Right forelimb (tissue), 1 donor: ENCODE measurements at places on chromosomes 1 and 21.

DNA sequence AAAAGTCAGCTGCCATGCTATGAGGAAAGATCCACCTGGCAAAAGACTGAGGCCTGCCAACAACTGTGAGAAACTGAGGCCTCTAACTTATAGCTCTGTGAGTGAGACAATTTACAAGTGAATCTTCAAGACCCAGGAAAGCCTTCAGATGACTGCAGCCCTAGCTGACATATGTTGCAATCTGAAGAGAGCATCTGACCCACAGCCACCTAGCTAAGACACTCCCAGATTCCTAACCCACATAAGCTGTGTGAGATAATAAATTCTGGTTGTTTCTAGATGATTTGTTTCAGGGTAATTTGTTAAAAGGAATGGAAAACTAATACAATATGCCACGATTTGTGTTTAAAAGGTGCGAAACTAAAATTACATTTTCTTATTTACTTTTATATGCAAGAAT is 55.1 kb downstream of the HFM1 start:
- DNase-seq: no peak

DNA sequence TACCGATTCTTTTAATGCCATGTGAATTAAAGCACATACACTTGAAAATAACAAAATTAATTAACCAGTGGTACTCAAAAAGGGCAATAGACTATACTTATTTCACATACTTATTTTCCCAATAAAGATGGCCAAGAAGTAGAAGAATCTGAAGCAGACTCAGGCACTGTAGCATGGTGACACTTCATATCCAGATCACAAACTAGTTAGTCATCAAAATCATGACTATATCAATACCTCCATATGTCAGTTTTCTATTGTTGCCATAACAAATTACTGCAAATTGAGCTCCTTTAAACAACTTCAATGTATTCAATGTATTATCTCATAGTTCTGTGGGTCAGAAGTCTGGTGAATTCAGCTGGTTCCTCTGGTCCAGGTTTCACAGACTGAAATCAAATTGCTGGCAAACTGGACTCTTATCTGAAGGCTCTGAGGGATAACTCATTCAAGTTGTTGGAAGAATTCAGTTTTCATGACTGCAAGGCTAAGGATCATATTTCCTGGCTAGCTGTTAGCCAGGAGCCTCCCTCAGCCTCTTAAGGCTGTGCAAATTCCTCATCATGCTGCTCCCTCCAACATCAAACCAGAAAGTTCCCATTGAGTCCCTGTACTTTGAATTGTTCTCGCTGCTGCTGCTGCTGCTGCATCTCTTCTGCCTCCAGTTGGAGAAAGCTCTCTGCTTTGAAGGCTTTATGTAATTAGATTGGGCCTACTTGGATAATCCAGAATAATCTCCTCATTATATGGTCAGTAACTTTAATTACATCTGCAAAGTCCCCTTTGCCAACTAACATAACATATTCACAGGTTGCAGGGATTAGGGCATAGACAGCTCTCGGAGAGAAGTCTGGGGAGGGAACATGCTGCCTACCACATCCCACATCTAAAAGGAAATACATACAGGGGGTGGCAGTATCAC is 91.5 kb downstream of the MRPL39 start:
- DNase-seq: no peak

GRCh38 chr1:84985365-84985764 is 11.5 kb downstream of the MCOLN2 start:
- DNase-seq: no peak

DNA sequence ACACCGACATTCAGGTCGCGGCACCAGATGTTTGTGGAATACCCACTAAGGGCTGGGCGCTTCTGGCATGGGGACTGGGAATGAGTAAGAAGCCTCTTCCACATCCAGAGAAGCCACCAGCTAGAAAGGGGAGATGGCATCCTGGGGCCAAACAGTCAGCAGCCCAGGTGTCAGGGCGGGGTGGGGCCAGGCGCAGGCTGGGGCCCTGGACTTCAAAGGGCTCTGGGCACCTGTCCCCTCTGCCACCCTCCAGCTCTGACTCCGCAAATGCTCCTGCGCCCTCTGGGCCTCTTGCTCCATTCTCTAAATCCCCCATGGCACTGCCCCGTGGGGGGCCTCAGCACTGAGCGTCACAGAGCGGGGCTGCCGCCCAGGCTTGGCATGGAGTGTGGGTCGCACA is 70.4 kb downstream of the MEGF6 start:
- no peak for DNase-seq

GRCh38 chr1:47229886-47230691 is 1.9 kb downstream of the TAL1 start:
- peak; percentile 55 for DNase-seq

DNA sequence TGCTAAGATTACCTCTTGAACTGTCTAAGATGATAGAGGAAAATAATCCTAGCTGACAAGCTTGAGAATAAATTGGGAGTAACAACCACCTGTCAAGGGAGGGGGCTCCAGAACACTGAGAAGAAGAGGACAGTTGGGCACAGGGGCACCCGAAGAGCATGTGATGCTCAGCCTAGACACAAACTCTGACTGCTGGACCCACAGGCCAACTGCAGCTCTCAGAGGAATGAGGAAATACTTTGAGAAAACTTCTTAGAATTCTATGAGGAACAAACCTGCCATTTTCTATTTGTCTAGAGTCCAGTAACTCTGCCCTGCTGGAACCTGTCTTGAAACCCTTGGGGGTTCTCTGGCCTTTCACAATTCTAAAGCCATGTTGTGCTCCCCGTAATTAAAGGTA is 124.1 kb upstream of the KCNK2 start:
- DNase-seq: no peak

GRCh38 chr1:231203259-231204057 is 37.6 kb upstream of the GNPAT start:
- no peak for DNase-seq

GRCh38 chr1:43512681-43513080 is 18.0 kb upstream of the PTPRF start:
- DNase-seq: no peak

DNA sequence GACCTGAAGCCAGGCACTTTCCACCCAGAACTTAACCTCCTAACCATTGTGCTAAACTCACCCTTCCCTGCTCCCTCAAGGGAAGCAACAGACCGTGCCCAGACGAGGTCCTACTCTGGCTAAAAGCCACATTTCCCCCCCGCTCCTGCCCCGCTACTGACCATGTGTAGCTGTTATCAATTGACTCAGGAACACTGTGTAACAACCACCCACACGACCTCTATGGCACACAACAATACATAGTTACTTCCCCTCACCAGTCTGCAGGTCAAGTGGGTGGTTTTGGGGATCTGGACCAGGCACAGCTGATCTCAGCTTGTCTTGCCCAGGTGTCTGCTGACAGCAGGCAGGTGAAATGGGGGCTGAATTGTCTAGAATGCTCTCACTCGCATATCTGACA is 40.1 kb downstream of the CAMK2N1 start:
- DNase-seq: no peak

- DNase-seq: no peak
These were observed 89.3 kb upstream of the EDEM3 start for GRCh38 chr1:184843732-184844495.

DNA sequence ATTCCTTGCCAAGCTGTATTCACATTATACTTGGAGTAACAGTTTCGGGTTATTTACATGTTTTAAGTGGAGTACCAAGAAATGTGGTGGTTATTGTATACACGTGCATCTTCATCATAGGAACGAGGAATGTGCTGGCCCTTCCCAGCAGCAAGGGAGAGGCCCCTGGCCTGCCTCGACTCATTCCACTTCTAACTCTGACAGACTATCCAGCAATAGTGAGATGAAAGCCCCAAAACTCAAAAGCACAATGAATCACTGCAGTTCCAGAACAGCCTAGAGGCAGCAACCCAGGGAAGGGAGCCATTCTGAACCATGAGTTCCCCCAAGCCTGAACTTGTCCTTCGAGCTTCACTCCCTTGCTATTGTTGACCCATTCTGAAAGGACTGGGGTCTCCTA is 23.1 kb downstream of the FAM89A start:
- no peak for DNase-seq
